ENCODE measurements at places on chromosomes 5 and 9.
A peak's percentile ranks its signal among the peaks of the same experiment; 100 is the strongest.

DNA sequence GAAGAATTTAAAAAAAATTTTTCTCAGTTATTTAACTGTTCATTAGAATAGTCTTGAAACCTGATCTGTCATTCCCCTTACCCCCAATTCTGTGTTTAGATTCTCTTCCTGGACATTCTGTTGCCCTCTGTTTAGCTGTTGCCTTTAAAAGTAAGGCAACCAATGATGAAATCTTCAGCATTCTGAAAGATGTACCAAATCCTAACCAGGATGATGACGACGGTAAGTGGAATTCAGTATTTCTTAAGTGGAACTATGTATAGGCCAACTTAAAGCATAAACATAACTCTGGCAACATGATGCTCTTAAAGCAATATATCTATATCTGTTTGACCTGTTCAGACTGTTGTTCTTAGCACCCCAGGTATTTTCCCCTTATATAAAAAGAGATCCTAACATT is 27.2 kb downstream of the NCBP1 start:
- DNase-seq: no peak

GRCh38 chr9:98468567-98469239 is 213.3 kb upstream of the TBC1D2 start:
- no peak for DNase-seq

DNA sequence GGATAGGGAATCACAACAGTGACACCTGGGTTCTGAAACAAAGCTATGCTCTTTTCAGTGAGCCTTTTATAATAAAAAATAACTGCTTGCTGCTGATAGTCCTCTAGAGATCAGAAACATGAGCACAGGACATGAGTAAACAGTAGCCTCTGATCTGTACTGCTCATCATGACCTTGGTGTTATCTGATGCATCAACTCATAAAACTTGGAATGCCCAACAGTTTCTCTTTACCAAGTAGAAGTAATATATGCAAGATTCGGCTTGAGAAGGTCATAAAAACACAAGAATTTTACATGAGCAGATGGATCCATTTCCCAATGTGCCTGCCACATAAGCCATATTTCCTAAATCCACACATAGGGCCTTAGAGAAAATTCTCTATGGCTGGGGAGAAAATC is 318.3 kb upstream of the GRAMD2B start:
- DNase-seq: no peak

- DNase-seq: no peak
These were observed 52.0 kb upstream of the TJP2 start for GRCh38 chr9:69122082-69122548.

DNA sequence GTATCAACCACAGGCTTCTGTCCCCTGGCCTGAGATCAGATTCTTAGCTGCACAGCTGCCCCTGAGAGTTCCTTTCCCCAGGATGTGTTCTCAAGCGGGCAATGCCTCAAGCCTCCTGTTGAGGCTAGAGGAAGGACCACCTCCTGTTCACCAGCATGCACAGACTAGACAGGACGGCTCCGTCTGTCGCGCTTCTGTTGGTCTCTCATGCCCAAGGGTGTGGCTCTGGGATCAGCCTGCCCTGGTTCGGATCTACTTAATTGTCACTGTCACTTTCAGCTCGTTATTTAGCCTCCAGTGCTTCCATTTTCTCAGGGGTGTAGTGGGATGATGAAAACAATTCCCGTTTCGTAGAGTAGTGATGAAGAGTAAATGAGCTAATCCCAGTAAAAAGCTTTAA is 103.1 kb downstream of the KCNIP1 start:
- DNase-seq: no peak

- DNase-seq: no peak
These were observed 56.6 kb downstream of the SMC5 start for GRCh38 chr9:70315389-70315788.

GRCh38 chr5:41834506-41834905 is 35.7 kb downstream of the OXCT1 start:
- DNase-seq: no peak

DNA sequence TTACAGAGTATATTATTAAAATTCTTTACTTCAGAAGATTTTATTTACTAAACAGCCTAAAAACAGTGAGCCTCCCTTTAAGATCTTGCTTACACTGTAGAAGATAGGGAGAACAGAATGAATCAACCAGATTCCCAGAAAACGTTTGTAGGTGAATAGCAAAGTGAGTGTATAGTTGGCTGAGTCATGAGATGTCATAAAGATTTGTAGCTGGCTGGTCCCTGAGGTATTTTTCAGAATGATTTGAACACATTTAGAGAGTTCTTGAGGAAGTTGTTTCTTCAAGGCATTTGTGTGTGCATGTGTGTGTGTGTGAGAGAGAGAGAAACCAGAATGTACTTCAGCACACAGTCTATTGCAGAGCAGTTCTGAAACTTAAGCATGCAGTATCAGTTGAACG is 159.4 kb upstream of the PRR16 start:
- DNase-seq: no peak

DNA sequence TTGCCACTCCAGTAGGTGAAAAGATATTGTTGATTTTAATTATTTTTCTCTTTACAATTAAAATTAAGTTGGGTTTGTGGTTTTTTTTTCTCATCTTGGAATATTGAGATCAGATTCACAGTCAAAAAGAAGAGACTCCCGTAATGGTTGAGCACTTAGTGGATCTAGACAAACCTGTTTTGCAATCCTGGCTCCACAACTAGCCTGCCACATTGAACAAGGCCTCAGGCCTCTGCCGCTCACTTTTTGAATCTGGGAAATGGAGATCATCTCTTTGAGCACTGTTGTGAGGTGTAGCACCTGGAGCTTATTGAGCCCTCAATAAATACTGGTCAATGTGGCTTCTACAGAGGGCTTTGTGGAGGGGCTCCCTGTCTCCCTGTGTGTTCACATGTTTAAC is 37.1 kb upstream of the RARS1 start:
- DNase-seq: no peak

DNA sequence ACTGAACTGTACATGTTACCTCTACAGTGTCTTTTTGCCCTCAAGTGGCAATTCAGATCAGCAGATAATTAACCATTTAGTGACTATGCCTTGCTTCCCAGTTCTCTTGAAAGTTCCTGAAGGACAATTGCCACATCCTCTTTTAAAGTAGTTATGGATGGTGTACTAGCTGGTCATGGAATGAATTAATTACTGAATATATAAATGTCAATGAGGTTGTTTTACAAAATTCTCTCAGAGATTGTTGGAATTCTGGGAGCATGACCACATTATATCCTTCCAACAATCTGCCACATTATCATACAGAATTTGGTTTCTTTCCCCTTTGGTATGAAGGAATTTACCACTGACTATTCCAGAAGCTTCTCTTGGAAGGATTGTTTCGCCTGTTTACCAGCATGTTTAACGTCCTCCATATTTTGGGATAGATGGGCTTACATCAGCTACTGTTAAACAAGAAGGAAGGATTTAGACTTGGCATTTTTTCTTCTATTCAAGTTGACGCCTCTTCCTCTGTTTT is 176.4 kb downstream of the CD180 start:
- DNase-seq: no peak

- DNase-seq: no peak
These were observed 19.8 kb downstream of the MLANA start for GRCh38 chr9:5910413-5911057.

DNA sequence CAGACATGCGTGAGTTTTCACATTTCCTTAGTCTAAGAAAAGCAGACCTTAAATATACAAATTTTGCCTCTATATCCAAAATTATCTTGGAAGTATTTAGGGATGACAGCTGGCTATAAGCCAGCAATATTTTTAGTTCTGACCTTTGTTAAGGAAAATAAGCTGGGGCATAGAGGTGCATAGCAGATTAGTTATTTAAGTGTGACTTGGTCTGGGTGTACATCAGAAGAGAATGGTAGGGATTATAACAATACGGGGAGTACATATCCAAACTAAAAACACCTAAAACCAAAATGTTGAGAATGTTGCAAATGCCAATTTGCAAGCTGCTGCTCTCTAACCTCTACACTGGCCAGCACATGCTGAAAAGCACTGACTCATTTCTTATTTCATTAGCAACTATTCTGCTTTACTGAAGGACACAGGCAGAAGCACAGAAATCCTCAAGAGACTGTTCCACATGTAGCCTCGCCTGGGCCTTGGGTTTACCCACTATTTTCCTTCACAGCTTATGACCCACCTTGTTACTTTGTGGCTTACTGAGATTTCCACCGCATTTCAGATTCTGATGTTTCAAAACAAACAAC is 22.3 kb downstream of the LEAP2 start:
- DNase-seq: no peak

- no peak for DNase-seq
These were observed 194.4 kb downstream of the ARRDC3 start for GRCh38 chr5:91188755-91189154.

- DNase-seq: no peak
These were observed 19.8 kb downstream of the PCDHAC2 start for GRCh38 chr5:140986117-140986521.

DNA sequence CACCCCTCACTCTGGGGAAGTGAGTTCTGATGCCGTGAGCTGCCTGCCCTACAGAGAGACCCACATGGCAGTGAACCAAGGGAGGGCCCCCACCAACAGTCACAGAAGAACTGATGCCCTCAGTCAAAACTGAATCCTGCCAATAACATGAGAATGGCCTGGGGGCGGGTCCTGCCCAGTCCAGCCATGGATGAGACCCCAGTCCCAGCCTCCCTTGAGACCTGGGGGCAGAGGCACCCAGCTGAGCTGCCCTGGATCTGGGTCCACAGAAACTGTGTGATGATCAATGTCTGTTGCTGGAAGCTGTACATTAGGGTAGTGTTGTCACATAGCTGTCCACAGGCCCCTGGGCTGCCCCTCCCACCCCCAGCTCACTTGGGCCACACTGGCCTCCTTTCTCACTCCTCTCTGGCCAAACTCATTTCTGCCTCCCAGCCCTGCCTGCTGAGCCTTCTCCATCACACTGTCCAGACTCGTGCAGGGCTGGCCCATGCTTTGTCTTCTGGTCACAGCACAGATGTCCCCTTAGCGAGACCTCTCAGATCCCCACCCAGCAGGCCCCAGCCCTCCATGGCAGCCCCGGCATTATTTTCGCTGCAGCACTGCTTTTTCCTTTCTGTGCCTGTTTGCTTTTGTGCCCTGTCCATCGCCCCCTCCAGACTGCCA is 16.8 kb downstream of the GBGT1 start:
- no peak for DNase-seq

- DNase-seq: no peak
These were observed 14.0 kb downstream of the SNX18 start for GRCh38 chr5:54531546-54531945.

DNA sequence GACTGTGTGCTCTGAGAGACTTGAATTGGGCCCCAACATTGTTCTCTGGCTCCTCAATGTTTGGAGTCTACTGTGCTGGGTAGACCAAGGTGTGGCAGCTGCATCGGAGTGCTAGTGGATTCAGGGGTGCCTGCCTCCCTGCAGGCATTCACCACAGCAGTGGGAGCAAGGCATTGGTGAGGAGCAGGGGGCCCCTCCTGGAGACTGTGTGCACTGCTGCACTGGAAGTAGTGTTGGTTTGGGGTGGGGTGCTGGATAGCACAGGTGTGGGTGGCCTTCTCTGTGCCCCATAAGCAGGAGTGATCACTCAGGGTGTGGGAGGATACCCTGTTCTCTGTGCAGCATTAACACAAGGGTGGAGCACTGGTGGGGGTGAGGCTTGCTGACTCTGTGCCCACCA is 39.2 kb downstream of the INSL6 start:
- DNase-seq: no peak

GRCh38 chr5:7395947-7396712 is at the start of gene ADCY2:
ADCY2 (plus strand) TSS chr5:7396138; CDS start chr5:7396297, 159 bp downstream.
- DNase-seq: peak; percentile 59

GRCh38 chr9:133387680-133388079 is 11.5 kb downstream of the STKLD1 start:
- no peak for DNase-seq

- no peak for DNase-seq
These were observed 9.8 kb upstream of the CEMIP2 start for GRCh38 chr9:71778085-71778484.

DNA sequence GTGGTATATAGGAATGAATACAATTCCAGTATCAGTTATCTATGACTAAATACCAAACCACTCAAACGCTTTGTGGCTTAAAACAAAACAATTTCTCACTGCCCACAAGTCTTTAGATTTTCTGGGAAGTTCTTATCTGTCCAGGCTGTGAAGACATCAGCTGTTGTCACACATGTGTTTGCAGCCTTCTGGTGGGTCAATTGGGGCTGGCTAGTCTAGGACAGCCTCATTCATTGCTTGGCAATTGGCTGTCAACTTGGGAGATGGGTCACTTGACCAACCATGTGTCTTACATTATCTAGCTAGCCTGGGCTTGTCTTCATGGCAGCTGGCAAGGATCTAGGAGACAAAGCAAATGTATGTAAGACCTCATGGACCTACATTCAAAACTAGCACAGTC is 53.8 kb upstream of the PAPPA start:
- no peak for DNase-seq

GRCh38 chr5:109053995-109054417 is 306.3 kb downstream of the FER start:
- DNase-seq: no peak

- DNase-seq: peak; percentile 94
These were observed at the start of gene AMACR for GRCh38 chr5:34007621-34008600. AMACR (minus strand) TSS chr5:34008050; CDS start chr5:34008019, 31 bp downstream.

DNA sequence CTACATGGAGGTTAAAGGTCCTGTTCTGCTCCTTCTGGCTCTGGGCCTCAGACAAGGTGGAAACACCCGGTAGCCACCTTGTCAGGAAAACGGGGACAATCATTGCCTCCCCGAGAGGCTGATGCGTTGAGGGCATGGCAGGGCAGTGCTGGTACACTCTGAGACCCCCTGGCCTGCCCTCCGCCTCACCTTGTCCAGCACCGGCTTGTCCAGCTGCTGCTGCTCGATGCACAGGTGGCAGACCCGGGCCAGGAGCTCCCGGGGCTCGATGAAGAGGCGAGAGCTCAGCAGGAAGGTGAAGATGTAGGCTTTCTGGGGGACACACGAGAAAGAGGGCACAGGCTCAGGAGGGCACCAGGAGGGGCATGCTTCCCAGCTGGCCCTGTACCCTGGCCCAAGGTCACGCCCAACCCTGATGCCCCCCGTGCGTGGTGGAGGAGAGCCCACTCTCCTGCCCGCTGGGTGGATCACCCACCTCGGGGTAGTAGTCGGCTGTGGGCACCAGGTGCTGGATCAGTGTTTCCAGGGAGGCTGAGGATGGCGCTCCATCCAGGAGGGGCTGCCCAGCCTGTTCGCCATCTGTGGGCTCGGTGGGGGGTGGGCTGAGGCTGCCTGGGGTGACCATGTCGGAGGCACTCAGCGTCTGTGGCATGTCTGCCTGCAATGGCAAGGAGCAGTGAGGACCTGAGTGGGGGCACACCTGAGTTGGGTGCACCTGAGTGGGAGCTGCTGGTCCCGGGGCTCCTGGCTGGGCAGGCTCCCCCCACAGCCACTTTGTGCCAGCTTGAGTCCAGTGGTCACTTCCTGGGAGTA is 66.0 kb upstream of the RNF130 start:
- DNase-seq: peak; percentile 22

DNA sequence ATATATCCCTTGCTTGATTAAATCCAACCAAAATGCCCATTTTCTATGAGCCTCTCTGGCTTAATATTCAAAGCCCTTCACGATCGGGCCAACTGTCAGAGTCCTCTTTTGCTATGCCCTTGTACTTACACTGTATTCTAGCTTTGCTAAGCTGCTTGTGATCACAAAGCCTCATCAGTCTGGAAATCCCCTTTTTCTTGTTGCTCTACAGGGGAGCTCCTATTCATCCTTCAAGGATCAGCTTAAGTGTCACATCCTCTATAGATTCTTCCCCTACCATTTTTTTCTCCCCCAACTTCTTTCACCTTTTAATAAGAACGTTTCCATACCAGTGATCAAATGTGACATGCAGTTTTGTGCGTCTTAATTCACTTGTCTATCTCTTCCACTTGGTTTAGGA is 450.4 kb upstream of the CHD1 start:
- no peak for DNase-seq

All from mesothelial cell of epicardium (in vitro differentiated cells).